ENCODE measurements at places on chromosomes 3 and 15.

GRCh38 chr3:49673121-49673714, 933 bp upstream of the APEH start:
- DNase-seq: no peak

DNA sequence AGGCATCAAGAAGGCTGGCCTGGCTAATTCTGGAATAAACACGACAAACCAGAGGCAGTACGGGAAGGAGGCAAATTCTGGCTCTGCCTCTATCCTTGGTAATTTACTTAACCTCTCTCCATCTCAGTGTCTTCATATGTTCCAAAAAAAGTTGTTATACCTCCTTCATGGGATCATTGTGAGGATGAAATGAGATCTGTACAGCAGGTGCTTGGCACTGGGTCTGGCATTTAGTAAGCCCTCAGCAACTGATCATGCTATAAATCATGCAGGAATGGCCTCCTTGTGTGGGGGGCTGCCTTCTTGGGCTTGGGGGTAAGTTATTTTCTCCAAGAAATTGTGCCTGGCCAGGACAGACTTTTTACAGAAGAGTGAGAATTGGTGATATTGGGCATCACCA, 38.3 kb upstream of the TRA2B start:
- no peak for DNase-seq

DNA sequence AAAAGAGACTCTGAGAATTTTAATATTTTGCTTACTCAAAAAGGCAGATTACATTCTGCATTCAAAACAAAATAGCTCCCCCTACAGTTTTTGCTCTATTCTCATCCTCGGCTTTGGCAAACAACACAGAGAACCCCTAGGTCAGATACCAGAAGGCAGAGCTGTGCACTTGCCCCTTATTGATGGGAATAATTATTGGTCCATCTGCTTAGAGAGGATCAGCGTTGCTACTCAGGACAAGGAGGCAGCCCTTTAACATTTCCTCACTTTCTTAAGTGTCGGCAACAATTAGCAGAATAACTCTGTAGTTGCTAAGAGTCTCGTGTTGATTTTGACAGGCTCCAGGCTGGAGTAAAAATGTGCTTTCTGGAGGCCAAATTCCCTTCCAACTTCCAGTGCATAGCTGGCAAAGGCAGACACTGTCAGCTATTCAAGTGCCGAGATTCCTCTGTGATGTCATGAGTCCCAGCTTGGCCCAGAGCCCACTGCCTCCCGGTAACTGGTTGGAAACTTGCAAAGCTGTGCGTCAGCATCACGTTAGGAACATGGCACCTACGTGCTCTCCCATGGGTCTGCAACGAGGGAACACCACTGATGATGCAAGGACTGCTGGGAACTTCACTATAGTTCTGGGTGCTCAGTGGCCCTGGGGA, 482.7 kb upstream of the ADAMTS9 start:
- no peak for DNase-seq

- DNase-seq: no peak
These were observed 311.4 kb downstream of the TBC1D5 start for GRCh38 chr3:17431004-17431403.

DNA sequence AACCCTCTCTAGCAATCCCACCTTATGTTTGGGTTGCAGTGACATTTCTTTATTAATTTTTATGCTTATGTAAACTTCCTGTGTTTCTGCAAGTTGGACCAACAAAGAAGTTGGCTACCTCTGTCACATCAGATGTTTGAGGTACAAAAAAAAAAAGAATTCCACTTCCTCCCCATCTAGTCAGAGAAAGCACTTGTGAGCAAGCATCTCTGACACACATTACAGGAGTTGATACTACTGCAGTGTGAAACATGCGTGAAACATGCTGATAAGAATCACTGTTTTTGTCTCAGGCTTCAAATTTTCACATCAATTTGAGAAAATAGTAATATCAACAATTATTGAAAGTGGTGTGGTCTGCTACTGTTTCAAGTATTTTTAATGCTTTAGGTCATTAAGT, 1.3 kb downstream of the SCAANT1 start:
- DNase-seq: no peak

DNA sequence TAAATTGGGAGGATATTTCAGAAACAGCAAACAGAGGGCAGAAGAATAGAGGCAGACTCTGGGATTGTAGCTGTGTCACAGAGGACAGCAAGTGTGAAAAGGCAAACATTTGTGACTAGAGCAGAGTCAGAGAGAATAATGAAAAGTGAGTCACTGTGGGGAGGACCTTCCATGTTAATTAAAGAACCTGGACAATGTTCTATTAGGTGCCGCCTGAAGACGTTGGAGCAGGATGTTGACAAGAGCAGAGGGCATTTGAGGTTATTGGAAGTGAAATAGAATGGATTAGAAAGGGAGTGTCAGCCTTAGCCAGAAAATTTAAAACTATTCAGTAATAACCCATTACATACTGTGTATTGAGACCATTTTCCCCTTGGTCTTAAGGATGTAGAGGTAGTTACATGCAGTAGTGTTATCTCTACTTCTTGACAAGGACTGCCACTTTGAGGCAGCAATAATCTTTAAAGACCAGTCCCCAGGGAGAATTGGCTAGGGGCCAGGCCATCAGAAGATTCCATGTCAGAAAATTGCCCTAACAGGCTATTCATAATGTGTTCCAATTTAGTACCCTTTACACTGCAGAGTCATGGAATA, 5.8 kb downstream of the ACKR2 start:
- no peak for DNase-seq

GRCh38 chr15:48002767-48003166, 118.0 kb upstream of the SLC24A5 start:
- DNase-seq: no peak

DNA sequence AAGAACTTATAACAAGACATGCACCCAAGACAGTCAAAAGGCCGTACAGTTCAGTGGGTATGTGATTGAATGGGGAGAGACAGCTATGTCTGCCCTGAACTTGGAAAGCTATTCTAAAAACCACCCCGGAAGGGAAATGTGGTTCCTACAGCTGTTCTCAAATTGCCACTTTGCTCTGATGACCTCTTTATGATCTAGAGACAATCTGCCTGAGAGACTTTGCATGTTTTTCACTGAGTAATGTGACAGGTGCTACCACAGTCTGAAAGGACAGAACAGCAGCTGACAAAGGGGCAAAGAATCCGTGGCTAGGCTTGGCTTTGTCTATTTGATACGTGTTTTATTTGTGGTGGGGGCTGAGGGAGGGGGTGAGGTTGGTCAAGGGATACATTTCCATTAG, 148.3 kb upstream of the NPHP3 start:
- DNase-seq: peak; percentile 80

GRCh38 chr3:50162034-50162883, 7.1 kb downstream of the SEMA3F start:
- DNase-seq: no peak

GRCh38 chr3:123396171-123397049, 52.5 kb downstream of the ADCY5 start:
- no peak for DNase-seq
